ENCODE measurements at places on chromosomes 6 and 20. TPM values are rescaled to one million over a fixed set of nuclear protein-coding genes. Genes with fewer than 3 reads are reported as not detected.

Gene MOXD1
- 0.32 TPM for total RNA-seq

Gene MRPL14
- total RNA-seq, result 16.4 TPM

Gene SPATA25
- total RNA-seq, result 1.3 TPM

Gene TGM3
- total RNA-seq, result not detected

Gene CLVS2
- 0.03 TPM for total RNA-seq

Gene HCK
- 1.5 TPM for total RNA-seq

Gene CCDC170
- total RNA-seq, result 0.16 TPM

Gene OTOR
- total RNA-seq, result not detected

Gene ATAT1
- 2.5 TPM for total RNA-seq

Gene RIMS4
- total RNA-seq, result 0.09 TPM

- no peak for DNase-seq
Measured at GRCh38 chr20:15544742-15545141, 1028.5 kb downstream of the KIF16B start.

DNA sequence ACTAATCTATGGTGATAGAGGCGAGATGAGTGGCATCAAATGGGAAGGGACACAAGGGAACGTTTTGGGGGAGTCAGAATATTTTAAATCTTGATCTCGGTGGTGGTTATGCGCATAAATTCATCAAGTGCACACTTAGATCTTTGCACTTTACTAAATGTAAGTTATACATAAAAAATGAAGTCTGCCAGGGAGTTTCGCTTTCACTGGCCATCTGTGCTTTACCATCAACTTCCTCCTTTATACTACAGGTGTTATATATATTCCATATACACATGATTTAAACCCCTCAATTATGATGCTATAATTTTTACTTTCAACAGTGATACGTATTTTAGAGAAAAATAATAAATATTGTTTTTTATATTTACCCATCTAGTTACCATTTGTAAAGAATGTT lies 97.6 kb upstream of the AKIRIN2 start:
- no peak for DNase-seq

DNA sequence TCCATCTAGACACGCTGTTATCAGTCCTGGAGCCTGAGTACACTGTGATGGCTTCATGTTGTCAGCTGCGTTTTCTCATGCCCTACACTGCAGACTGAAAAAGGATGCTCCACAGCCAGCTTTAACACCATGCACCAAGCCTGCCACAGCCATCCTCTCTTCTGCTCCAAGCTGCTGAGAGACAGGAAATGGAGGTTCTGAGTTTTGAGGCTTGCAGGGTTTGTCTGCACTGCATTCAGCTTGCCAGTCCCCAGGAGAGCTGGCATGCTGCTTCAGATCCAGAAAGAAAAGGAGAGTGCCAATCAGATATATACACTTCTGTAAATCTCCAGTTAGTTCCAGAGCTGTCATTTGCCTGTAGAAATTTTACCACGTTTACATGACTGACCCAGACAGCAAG lies 550.7 kb upstream of the FLRT3 start:
- DNase-seq, result no peak

GRCh38 chr20:53734006-53734688 lies 140.5 kb upstream of the ZNF217 start:
- DNase-seq, result no peak

DNA sequence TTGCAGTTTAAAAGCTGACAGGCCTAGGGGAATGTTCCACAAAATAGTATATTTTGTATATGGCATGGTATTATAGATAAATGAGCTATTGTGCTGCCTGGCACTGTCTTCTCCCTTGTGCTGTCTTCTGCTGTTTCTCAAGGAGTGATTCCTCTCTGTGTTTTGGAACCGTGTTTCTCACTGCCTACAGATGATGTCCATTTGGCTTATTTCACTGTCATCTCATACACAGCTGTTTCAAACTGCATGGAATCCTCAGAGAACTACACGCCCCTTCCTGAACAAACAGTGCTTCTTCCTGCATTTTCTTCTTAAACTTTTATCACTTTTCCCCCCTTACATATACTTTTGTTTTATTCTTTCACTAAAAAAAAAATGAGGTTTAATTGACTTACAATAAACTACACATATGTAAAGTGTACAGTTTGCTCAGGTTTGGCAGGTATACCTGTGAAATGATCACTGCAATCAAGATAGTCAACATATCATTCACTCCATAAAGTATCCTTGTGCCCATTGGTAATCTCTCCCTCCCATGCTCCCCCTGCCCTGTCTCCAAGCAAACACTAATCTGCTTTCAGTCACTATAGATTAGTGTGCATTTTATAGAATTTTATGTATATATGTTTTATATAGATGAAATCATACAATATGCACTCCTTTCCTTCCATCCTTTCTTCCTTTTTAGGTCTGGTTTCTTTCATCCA lies 43.0 kb downstream of the CBFA2T2 start:
- DNase-seq, result no peak

- DNase-seq, result no peak
Measured at GRCh38 chr6:51778666-51779065, 308.7 kb downstream of the PKHD1 start.

- no peak for DNase-seq
Measured at GRCh38 chr6:127841811-127842210, 59.0 kb downstream of the THEMIS start.

- no peak for DNase-seq
Measured at GRCh38 chr6:166438211-166438861, 55.6 kb upstream of the MPC1 start.

GRCh38 chr6:136826216-136826615 lies 3.8 kb downstream of the PEX7 start:
- no peak for DNase-seq

DNA sequence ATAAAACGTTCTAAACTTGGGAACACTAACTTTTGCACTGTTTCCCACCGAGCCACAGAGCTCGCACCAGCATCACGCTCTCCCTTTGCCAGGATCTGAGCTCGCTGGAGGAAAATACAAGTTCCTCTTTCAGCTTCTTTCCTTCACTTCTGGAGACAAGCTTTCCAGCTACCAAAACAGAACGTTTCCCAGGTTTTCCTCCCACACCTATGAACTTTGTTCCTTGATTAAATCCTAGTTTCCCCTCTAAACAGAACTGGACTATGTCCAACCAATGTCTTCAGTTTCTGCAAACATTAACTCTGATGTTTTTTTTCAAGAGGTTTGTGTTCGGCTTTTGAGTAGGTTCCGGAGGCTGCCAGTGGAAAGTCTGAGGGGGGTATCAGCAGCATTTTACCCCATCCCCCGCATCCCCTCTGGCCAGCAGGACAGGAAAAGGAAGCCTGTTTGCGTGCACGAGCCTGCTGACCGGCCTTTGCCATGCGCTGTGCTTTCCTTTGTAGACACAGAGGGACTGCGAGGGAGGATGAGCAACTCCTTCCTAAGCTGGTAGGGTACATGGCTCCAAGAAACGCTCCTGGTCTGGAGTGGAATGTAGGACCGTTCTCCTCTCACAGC lies 135.5 kb downstream of the LY86 start:
- no peak for DNase-seq

- DNase-seq, result no peak
Measured at GRCh38 chr6:32140420-32141046, 10.4 kb upstream of the FKBPL start.

DNA sequence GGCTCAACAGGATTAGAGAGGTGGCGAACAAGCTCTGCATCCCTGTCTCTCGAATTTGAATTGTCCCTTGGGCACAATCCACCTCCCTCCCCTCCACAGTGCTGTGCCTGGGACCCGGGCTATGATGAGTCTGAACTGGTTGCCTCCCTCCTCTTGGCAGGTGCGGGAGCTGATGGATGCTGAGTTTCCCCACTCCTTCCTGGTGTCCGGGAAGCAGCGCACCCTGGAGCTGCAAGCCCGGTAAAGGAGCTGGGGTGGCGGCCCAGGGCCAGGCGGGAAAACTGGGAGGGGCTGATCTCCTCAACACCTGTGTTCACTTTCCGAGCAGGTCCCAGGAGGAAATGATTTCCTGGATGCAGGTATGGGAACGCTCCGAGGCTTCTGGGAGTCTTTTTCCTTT lies 14.9 kb downstream of the FGD2 start:
- DNase-seq, result no peak

GRCh38 chr6:132684272-132684671 lies 25.3 kb upstream of the TAAR1 start:
- no peak for DNase-seq

DNA sequence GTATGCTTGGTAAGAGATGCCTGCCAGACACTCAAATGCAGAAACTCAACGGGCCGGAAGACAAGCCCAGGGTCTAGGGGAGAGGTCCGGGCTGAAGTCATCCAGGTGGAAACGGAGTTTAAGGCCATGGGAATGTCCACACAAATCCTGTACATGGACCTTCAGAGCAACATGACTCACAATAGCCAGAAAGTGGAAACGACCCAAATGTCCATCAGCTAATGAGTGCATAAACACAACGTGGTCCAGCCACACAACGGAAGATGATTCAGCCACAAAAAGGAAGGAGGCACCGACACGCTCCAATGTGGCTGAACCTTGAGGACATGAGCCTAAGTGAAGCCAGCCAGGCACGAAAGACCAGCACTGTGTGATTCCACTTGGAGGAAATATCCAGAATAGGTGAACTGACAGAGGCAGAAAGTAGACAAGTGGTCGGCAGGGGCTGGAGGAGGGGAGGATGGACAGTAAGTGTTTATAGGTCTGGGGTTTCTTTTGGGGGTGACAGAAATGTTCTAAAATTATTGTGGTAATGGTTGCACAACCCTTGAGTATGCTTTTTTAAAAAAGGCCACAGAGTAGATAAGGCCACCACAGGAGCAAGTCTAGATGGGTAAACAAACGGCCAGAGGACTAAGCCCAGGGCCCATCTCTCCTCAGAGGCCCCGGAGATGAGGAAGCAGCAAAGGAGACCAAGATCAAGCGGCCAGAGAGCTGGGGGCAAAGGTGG lies 105.6 kb downstream of the PREX1 start:
- DNase-seq, result no peak
